ENCODE measurements at places on chromosomes 3 and 15.
A peak's percentile ranks its signal among the peaks of the same experiment; 100 is the strongest.

DNA sequence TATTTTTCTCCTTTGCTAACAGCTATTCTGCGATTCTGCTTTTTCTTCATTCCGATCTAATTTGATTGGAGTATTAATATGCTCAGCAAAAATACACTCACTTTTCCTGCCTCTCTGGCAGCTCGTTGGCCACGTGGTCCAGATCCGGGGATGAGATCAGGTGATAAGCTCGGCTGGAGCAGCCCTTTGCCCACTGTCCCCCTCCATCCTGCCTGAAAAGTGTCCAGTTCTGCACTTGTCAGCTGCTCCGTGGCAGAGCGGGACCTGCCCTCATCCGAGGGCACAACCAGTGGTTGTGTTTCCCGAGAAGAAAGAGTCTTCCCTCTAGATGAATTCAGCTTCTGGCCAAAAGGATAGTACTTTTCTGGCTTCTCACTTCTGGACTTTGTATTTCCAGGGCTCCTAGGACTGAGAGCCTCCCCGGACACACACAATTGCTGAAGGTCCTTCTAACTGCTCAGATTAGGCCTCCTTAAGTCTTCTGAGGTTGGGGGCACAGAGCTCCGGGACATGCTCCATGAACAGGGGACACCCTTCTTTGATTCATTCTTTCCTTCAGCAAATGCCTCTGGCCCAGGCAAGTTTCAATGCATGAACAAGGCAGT, 103.9 kb upstream of the ALDH1A3 start:
- DNase-seq, result no peak

GRCh38 chr15:25830844-25831451, 32.2 kb downstream of the ATP10A start:
- no peak for DNase-seq

DNA sequence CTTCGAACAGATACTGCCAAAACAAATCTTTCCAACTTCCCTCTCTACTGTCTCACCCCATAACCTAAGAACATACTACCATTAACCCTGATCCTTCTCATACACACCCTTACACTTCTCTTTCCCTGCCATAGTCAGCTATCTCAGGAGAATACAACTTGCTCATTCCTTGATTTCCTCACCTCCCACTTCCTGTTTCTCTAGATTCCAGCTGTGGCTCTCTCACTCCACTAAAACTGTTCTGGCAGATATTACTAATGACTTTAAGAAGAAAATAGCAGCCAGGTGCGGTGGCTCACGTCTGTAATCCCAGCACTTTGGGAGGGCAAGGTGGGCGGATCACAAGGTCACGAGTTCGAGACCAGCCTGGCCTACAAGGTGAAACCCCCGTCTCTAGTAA, 4.6 kb downstream of the LSG1 start:
- DNase-seq, result no peak

- DNase-seq, result peak; percentile 97
Observed at GRCh38 chr3:182980204-182981037, at the start of gene DCUN1D1. Gene DCUN1D1, minus strand, starts transcription at chr3:182980538. Its CDS starts 49 bp downstream, at chr3:182980489.

DNA sequence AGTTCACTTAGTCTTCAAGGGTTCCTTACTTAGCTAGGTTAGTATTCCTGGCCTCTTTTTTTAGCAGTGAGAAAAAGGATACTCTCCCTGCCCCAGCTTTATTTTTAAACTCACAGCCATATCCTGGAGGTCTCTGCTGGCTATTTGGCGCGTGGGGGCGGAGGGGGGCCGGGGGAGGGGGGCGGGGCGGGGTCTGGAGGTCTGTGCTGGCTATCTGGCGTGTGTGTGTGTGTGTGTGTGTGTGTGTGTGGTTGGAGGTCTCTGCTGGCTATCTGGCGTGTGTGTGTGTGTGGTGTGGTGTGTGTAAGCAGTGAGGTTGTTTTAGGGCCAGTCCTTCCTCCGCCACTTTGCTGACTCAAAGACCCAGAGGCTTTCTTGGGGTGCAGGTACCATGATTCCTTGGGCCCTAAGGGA, 579 bp upstream of the PLAAT1 start:
- DNase-seq, result no peak

DNA sequence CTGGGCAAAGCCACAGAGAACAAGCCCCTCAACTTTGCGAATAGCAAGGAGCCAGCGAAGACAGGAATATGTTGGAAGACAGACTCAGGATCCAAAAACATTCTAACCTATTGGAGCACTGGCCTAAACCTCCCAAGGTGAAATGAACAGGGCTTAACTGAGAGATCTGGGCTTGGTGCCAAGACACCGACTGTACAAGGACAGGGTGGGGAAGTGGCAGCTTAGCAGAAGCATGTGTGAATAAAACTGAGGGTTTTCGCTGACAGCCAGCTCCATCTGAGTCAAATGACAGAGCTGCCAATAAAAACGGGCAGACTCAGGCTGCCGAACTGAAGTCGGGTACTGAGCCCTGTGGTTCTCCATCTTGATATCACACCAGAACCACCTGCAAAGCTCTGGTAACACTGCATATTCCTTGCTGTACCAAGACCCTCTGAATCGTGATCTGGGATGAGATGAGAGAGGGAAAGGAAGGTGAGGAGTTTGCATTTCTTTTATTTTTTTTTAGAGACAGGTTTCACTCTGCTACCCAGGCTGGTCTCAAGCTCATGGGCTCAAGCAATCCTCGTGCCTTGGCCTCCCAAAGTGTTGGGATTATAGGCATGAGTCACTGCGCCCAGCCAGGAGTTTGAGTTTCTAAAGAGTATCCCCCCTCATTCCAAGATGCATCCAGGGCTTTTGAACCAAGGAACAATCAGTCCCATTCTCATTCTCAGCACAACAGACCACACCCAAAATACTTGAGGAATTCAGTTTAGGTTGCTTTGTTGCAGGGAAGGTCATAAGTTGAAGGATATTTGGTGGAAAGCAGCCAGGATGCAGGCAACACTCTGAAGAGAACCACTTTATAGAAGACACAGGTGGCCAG, 6.0 kb upstream of the PLCB2 start:
- no peak for DNase-seq

DNA sequence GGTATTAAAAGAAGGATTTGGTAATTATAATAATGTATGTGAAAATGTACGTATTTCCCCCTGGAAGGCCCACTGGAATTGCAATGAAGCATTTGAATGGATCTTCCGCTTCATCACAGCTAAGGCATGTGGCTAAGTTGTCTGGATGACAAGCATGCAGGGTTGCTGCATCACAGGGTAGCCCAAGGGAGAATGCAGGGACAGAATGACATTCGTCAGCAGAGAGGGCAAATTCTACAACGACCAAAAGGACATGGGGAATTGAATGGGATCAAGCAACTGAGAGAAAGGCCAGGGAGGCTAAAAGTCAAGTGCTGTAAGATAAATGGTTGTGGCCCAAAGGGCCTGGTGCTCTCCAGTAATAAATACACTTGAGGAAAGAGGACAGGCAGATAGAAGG, 95.4 kb downstream of the ISL2 start:
- no peak for DNase-seq

- DNase-seq, result no peak
Observed at GRCh38 chr3:13020159-13020750, 53.0 kb downstream of the IQSEC1 start.

GRCh38 chr15:40330368-40330836, 6.9 kb downstream of the INAFM2 start:
- peak; percentile 89 for DNase-seq

DNA sequence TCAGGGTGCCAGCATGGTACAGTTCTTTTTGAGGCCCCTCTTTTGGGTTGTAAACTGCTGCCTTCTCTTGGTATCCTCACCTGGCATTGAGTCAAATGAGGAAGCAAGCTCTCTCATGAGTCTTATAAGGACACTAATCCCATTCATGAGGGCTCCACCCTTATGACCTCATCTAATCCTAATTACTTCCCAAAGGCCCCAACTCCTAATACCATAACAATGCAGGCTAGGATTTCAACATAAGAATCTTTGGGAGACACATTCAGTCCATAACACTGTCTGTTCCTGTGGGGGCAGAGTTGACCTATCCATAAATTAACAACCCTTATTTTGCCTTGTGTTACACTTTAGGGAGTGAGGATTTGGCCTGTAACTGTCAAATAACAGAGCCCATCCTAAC, 278.3 kb downstream of the LRTM1 start:
- no peak for DNase-seq

GRCh38 chr3:39347586-39347876, 18.0 kb downstream of the CCR8 start:
- no peak for DNase-seq

GRCh38 chr15:73357999-73358665, 10.6 kb downstream of the HCN4 start:
- DNase-seq, result no peak

- DNase-seq, result no peak
Observed at GRCh38 chr3:14906355-14906971, 40.9 kb upstream of the NR2C2 start.

GRCh38 chr3:165532851-165533250, 304.4 kb downstream of the BCHE start:
- DNase-seq, result no peak

DNA sequence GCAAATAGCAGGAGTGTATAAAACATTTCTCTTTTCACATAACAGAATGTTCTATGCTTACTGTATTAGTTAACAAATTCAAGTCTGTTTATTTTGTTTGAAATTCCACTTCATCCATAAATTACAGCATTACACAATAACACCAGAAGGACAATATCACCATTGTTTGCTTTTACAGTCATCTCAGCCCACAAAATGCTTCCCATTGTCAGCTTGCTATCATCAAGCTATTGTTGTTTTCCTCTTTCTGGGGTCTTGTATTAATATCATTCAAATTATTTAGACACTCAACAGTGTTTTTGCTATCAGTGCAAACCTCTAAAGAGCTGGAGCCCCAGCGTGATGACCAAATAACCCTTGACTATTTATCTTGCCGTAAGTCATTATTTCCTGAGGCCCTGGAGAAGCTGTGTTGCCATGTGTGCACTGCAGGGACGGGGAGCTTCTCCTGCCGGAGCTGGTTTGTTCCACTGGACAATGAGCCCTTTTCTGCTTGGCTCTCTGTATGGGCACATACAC, 1.1 kb downstream of the SAMMSON start:
- DNase-seq, result peak; percentile 24
